AG04450 (cell line): ENCODE measurements at places on chromosomes 2 and 18.

DNA sequence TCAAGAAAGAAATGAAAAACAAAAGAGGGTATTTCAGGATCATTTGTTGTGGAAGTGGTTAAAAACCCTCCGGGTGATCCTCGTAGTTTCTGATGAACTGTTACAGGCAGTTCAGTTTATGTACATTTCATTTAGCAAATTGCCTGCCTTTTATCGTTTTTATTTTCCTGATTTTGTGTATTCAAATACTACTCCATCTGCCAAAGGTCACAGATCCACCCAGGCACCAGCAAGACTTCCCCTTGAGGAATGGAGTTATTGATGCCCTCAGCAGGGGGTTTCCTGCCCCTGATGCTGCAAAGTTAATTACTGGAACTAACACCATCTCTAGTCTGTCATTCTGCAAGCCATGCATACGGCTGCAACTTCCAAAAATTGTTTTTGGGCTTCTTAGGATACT is 641.9 kb downstream of the SLC4A3 start:
- no peak for DNase-seq

DNA sequence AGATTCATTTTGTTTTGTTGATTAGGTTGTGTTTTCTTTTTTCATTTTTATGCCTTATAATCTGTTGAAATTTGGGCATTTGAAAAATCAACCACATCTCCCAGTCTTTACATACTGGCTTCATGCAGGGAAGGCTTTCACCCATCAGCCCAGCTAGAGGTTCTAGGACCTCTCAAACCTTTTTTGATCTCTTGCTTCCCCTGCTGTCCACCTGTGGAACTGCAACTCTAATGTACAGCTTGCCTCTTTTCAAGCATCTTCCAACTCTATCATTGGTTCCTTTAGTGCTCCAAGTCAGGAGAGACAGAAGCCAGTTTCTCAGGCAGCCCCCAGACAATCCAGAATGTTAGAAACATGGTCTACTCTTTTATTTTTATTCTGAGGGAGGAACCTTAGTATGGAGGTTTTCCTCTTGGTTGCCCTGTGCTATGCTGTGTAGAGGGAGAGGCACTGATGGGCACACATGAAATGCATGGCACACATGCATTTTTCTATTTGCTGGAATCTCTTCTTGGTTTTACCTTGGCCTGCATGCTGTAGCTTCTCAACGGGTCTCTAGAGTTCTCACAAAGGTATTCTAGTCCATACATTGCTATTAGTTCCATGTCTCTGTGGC is 107.2 kb upstream of the L3MBTL4 start:
- peak; percentile 3 for DNase-seq

GRCh38 chr18:62814132-62814759 is 98.9 kb downstream of the PHLPP1 start:
- DNase-seq = no peak

DNA sequence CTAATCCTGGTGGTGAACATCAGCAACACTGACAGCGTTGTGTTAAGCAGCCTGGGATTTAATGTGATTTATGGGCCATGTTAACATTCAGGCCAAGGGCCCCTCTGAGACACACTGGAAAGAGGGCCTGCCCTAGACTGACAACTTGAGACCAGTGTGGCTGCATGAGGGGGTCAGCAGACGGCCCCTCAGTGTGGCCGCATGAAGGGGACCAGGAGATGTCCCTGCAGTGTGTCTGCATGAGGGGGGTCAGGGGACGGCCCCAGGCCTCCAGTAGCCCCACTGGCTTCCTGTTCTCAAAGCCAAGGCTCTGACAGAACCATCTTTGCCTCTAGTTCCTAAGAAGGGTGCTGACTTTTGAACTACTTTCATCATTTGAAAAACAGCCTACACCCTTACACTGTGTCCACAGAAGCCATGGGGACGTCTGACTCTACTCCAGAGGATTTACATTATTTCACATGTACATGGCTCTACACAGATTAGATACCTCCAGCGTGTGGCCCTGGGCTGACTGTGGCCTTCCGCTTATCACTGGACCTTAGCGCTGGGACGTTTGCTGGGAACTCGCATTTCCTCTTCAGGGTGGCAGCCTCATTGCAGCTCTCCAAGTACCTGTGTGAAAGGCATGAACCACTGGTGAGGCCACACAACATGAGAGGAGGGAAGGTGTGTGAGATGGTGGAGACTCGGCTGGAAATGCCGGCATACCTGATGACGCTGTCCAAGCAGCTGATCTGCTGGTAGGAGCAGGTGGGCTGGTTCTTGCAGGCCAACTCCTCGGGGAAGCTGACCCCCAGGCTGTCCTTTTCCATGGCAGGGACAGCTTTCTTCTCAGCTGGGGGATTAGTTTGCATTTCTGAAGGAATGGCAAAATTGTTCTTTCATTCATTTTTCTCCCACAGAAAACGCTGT is 18.2 kb upstream of the HES6 start:
- DNase-seq = no peak

DNA sequence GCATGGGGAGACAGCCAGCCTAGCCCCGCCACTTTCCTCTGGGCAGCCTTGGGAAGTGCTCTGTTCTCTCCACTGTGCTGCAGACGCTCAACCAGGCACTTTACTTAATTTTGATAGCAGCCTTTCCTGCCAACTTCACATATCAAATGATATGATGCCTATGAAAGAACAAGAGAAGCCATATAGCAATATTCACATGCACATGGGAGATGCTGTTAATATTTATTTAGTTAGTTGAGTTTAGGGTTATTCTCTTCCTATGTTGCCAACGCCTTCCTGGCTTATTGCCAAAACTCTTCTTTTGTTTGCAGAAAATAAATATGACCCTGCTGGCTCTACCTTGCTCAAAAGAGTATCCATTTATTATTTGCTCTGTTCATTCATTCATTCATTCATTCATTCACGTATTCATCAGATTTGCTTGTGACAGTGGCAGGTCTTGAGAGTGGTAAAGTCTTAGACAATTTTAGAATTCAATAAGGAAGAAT is 99.3 kb downstream of the GATA6 start:
- no peak for DNase-seq

- no peak for DNase-seq
Measured at GRCh38 chr18:26466026-26466425, 82.3 kb downstream of the KCTD1 start.

- DNase-seq = no peak
Measured at GRCh38 chr2:73516033-73516432, 126.2 kb downstream of the NAT8 start.

GRCh38 chr2:20642055-20642971 is 8.6 kb downstream of the HS1BP3 start:
- DNase-seq = no peak

DNA sequence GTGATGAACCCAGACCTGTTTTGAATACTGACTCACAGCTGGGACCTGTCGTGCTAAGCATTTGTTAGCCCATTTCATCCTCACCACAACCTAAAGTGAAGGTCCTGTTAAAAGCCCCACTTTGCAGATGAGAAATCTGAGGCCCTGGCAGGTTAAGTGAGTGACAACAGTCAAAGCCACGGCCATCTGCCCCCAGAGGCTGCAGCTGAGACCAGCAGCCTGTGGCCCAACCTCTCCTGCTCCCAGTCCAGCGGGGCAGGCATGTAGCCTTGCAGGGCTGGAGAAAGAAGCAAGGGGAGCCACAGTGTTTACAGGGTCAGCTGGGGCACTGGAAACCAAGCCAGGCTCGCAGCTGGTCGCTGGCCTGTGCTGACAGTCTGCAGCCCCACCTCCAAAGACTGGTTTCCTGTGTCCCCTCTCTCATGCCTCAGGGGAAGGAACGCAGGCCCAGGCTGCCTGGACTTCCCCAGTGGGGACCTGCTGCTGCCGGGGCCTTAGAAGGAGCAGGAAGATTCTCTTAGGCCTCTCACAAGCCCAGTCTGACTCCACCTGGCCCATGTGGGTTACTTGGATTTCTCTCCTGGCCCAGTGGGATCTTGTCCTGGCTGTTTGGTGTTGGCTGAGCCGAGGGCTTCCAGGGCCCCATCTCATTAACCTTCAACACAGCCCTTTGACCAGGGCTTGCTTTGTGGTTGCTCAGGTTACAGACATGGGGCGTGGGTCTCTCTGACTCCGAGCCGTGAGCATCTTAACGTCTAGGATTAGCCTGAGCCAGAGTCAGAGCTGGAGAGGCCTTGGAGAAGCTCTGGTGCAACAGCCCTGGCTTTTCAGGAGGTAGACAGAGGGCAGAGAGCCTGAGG is 1.7 kb downstream of the INPP5D start:
- DNase-seq = no peak

DNA sequence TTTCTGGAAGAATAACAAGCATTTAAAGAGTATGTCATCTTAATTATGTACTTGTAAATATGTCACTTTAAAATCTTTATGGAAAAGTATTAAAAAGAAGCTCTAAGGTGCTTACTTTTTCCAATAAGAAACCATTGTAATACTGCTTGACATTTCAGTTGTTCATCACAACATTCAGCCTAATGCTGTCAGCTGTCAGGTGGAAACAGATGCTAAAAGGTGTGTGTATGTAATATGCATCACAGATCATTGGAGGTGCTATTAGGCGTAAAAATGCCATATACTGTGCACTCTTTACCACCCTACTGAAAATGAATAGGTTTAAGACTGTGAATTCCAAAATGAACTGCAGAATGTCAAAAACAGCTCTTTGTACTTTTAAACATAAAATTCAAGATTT is 40.3 kb downstream of the METTL8 start:
- no peak for DNase-seq

DNA sequence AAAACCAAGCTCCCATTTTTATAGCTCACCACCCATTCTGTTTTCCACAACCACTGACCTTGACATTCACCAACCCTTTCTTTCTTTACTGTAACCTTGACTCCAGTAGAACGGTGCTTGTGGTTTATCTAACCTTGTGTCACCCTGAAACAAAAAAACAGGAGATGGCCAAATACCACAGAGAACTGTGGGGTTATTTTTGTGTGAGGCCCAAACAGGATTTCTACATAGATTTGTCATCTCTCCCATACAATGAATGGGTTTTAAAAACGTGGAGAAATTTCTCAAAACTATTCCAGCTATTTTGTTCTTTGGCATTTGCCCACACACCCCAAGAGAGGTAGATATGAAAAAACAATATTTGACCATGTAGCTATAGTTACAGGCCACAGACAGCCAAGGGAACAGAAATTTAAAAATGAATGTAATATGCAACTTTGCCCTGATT is 231.3 kb upstream of the TANK start:
- DNase-seq = no peak

- DNase-seq = peak; percentile 66
Measured at GRCh38 chr2:203685081-203685621, 21.3 kb upstream of the CD28 start.
